ENCODE measurements at places on chromosomes 1 and 21.

GRCh38 chr1:202858331-202858730, 30.6 kb downstream of the RABIF start:
- no peak for DNase-seq

GRCh38 chr1:24599265-24599664, 43.4 kb downstream of the NCMAP start:
- no peak for DNase-seq

GRCh38 chr21:43708745-43709381, 10.1 kb upstream of the PDXK start:
- DNase-seq = no peak

DNA sequence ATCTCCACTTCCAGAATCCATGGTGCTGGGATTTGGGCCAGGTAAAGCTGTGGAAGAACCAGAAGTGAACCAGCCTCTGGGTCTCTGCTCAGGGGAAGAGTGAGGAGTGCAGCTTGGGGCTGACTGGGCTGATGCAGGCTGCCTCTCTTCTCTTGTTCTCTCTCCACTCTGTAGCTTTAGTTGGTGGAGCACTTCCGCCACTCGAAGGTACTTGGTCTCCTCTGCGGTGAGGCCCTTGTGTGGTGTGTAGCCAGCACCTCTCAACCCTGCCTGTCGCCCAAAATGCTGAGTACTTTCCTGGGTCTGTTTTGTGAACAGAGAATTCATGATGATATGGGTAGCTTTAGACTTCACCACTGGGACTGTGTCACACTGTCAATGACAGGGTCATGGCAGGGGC, 63.2 kb downstream of the URB2 start:
- no peak for DNase-seq

GRCh38 chr1:117537291-117537920, 68.4 kb upstream of the TENT5C start:
- no peak for DNase-seq

- no peak for DNase-seq
Measured at GRCh38 chr1:45679123-45679522, 7.2 kb downstream of the GPBP1L1 start.

- DNase-seq = no peak
Measured at GRCh38 chr1:54327386-54328065, 78.7 kb downstream of the SSBP3 start.

DNA sequence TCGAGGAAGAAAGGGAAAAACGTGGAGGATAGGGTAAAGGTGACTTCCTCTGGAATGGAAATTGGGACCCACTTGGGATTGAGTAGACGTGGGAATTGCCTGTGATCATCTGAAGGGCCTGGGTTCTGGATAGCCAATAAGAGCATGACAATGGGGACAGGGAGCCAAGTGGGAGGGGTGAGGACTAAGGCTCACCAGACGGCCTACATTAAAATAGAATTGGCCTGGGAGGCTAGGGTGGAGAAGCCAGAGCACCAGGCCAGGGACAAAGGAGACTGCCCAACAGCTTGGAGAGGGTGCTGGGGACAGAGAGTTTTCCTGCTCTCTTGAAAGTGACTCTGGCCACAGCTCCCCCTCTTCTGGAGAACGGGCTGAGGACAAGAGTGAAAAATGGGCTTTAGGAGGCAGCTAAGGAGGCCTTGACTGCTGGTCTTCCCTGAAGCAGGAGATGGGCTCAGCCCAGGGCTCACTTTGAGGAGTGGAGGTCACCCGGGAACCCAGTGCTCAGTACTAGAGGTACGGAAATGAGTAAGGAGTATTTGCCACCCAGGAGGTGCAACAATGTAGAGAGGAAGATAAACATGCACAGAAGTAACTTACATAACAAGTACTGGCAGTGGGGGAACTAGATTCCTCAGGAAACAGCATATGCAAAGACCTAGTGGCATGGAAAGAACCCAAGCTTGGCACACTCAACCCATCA, 18.8 kb downstream of the INKA2 start:
- no peak for DNase-seq

GRCh38 chr1:236997882-236998281, 6.4 kb downstream of the MT1HL1 start:
- no peak for DNase-seq

DNA sequence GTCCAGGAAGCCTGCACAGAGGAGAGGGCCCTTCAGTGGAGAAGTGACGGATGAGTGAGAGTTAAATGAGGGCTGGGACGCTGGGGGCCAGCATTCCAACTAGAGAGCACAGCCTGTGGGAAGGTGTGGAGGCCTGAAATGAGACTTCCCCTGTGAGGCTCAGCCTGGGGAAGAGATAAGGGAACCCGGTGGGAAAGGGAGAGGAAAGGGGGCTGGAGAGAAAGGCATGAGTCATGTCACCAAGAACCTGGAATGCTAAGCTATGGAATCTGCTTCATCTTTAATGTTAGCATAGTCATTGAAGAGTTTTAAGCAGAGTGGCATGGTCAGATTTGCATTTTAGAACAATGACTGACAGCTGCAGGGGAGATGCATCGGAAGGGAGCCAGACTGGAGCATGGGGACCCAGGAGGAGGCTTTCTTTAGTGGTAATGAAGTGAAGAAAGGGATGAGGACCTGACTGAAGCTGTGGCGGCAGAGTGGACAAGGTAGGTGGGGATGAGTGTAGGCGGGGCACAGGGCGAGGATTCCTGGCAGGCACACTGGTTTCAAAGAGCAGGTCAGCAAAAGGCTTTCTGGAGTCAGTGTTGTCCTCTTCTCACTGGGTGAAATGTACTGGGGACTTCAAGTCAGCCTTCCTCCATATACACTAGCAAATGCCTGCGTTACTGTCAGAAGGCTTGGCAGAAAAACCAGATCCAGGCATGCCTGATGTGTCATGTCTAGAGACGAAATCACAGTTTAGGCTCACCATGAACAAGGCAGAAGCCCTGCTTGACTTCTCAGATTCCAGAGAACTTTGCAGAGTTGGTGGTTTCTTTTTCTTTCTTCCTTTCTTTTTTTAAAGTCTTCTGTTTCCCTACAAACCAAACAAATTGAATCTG, 8.0 kb downstream of the RGL1 start:
- no peak for DNase-seq

- no peak for DNase-seq
Measured at GRCh38 chr1:239426821-239427475, 40.6 kb downstream of the CHRM3 start.

- no peak for DNase-seq
Measured at GRCh38 chr1:168894397-168894903, 165.4 kb upstream of the DPT start.
